T-helper 22 cell (primary cell): ENCODE measurements at places on chromosomes 4 and X.

GRCh38 chrX:21738950-21739287 lies 19.0 kb downstream of the SMPX start:
- DNase-seq: no peak

DNA sequence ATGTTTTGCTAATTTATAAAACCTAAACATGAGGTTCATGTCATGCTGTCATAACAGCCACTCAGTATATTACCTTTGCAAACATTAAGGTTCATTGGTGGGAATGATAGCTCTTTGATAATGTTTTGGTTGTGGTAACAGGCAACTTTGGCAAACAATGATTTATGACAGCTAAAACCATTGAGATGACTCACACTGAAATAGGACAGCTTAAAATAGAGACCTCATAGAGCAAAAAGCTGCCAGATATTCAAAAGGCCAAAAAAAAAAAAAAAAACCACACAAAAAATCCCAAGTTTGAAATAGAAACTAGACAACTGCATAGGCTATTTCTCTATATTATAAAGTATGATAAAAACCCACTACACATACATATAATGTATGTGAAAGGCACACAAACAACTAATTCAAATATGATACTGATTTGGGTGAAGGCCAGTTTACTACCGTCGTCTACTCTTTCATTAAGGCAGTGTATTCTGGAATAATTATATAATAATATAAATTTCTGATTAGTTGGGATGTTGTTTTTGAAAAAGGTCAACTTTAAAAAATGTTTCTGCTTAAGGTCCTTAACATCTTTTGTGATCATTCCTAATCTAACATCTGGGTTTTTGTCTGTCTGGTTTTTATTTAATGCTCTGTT lies 646.0 kb upstream of the PITX2 start:
- DNase-seq: no peak

DNA sequence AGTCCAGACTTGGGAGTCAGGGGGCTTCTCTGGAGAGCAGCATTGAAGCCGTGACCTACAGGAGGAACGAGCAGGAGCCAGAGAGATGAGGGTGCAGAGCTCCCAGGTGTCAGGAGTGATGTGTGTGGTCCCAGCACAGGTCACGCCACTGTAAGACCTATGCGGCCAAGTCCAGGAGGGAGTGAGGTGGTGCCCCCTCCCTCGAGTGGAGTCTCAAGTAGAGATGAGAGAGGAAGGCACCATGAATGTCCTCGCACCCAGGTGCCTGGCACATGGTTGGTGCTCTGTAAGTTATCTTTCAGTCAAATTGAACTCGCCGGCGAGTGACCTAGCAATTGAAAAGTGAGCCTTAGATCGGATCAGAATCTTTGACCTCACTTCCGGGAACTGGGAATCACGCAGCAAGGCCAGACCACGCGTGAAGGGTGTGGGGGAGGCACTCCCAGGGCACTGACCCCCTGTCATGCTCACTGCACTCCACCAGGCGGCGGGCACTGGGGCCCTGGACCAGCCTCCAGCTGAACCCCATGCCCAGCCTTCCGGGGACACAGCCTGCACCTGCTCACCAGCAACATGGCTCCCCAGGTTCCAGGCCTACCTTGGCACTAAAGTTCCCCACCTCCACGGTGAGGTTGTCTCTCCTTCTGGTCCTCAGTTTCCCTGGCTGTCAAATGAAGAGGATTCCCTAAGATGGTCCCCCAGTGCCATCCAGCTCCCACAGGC lies 127.4 kb downstream of the HMX1 start:
- no peak for DNase-seq

DNA sequence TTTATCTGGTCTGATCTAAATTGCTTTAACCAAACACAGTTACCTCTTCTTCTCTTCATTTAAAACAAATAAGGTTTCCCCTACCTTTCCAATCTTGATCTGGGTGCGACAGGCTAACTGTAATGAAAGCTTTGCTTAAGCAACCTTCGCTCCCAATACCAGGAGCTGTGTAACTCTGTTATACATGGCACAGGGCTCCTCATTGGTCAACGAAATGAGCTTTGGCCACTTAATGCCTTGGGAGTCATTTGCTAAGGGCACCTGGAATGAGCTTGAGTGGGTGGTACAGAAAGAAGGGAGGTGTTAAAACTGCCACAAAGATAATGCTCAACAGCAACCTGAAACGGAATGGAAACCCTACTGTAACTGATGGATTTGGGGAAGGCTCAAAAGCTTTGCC lies 140.5 kb downstream of the CHRNA9 start:
- DNase-seq: no peak

GRCh38 chr4:120965938-120966337 lies 43.4 kb upstream of the PRDM5 start:
- DNase-seq: no peak

- DNase-seq: peak; percentile 11
These were observed 839 bp downstream of the STK26 start for GRCh38 chrX:132023896-132024386.

- DNase-seq: no peak
These were observed 118.2 kb upstream of the KIT start for GRCh38 chr4:54539500-54540029.

GRCh38 chr4:39146211-39146610 lies 36.1 kb upstream of the WDR19 start:
- no peak for DNase-seq

GRCh38 chrX:9745417-9746115 lies 20.1 kb downstream of the GPR143 start:
- no peak for DNase-seq

DNA sequence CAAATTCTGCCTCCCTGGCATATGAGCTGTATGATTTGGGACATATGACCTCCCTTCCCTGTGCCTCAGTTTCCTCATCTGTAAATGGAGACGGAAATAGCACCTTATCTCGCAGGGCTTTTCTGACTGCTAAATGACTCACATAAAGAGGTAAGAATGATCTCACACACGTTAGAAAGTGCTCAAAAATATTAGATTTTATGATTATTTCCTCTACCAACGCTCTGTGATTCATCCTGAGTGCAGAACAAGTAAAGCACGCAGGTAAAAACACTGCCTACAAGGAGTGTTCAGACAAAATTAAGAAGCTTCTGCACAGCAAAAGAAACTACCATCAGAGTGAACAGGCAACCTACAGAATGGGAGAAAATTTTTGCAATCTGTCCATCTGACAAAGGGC lies 21.1 kb downstream of the ACSL1 start:
- no peak for DNase-seq

DNA sequence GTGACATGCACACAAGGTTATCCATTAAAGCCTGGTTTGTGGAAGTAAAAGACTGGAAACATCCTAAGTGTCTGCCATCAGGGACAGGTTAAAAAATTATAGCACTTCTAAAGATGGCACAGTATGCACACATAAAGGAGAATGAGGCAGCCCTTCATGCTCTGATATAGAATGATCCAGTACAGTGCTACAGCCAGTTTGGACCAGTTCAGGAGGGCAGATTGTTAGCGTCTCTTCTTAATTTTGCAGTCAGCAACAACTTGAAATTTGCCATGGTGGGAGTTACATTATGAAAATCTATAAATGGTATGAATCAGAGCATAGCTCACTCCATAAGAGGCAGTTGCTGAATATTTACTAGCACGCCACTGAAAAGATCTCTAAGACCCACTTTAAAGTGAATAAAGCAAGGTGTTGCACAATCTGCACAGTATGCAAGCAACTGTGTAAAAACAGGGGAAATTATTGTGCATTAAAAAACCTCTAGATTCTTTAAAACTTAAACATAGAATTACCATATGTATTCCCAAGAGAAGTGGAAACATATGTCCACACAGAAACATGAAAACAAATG lies 20.3 kb upstream of the SOD3 start:
- DNase-seq: no peak

DNA sequence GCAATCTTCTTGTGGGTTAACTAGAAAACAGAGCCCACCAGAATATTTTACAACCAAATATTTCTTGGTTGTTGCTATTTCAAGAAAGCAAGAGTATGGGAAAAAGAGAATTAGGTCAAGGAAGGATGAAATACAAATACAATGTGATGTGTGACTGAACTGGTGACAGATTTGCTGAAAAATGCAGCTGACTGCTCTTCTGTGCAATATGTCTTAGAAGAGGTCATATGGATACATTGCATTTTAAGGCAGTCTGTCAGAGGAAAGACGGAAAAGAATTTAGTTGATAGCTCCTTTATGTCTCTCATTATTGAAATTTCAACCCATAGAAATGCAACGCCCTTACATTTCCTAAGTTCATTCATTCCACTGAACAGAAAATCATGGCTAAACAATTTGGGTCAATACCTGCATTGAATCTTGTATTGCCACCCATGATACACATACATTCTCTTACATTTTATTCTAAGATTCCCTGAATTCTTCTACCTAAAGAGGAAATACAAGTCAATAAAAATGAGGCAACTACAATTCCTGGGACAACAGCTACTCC lies 423.1 kb downstream of the ADAM29 start:
- DNase-seq: no peak

- DNase-seq: no peak
These were observed at the start of gene ARX for GRCh38 chrX:25015486-25016360. TSS of gene ARX (minus strand) at chrX:25015965. CDS start at chrX:25015737, 228 bp downstream.

GRCh38 chr4:60463857-60464502 lies 736.1 kb upstream of the ADGRL3 start:
- no peak for DNase-seq

- DNase-seq: no peak
These were observed 225.8 kb upstream of the SPRY1 start for GRCh38 chr4:123170843-123171242.

- peak; percentile 63 for DNase-seq
These were observed 8.8 kb downstream of the GPRASP1 start for GRCh38 chrX:102659790-102660757.

GRCh38 chrX:39442332-39442731 lies 641.1 kb downstream of the MID1IP1 start:
- no peak for DNase-seq

GRCh38 chr4:11954093-11954492 lies 525.4 kb upstream of the HS3ST1 start:
- no peak for DNase-seq

GRCh38 chr4:26407476-26407875 lies 82.8 kb downstream of the CCKAR start:
- DNase-seq: no peak

GRCh38 chrX:101071582-101071981 lies 7.1 kb upstream of the TMEM35A start:
- no peak for DNase-seq

GRCh38 chrX:19705196-19705769 lies 182.1 kb downstream of the SH3KBP1 start:
- no peak for DNase-seq

GRCh38 chrX:48972220-48973164 lies 848 bp upstream of the KCND1 start:
- DNase-seq: no peak

DNA sequence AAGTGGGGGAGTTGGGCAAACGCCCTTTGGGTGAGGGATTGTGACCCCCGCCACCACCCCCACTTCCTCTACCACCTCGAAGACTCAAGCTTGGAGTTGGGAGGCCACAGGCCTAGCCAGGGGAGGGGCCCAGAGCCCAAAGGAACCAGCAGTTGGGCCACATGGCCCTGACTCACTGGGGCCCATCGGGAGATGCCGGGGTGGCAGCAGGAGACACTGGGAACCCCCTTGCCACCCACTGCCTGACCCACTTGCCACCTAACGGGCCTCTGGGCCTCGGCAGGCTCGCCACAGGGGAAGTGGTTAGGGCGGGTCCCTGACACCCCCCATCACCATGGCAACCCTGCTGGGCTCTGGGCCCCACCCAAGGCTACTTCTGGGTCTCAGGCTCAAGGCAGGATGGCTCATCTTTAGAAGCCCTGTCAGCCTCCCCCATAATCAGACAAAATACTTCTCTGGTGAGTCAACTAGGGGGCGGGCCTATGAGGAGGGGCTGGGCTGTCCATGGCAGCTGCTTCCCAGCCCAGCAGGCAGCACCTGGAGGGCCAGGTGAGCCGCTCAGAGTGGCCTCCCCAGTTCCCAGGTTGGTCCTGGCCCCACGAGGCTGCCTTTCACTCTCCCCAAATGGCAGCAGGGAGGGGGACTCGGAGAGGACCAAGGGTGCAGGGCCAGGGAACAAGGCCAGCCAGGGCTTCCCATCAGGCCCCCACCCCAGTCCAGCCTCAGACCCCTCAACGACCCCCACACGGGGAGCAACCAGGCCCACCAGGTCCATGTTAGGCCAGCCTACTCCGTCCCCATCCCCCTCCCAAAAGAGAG lies 5.6 kb downstream of the FLNA start:
- peak; percentile 97 for DNase-seq

DNA sequence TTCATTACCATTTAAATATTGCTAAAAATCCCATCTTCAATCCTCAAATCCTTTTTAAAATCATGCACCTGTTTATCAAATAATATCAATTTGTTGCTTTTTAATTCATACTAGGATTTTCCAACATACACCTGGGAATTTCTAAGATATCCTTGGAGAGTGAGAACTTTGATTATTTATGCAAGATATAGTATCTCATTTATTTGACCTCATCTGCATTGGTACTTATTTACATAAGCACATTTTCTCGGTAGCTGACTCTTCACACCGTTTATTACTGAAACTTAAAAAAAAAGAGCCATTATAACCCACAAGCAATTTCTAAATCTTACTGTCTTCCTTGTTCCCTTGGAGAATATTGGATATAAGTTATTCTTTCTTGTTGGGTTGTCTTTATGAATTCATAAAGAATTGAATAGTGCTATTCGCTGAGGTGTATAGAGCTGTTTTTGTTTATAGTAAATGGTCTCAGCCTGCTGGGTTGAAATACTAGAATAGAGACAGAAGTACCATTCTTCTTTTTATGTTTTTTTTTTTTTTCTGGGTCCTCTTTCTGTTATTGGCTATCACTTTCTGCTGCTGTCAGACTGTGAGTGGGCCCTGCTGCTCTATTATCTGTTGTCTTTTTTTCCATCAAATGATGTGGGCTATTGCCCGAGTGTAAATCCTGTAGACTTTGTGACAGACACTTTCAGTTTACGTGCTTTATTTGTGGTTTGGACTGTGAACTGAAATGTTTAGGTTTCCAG lies 2.9 kb downstream of the UGT8 start:
- DNase-seq: no peak

- DNase-seq: no peak
These were observed 83.4 kb upstream of the MID1IP1 start for GRCh38 chrX:38717871-38718270.

DNA sequence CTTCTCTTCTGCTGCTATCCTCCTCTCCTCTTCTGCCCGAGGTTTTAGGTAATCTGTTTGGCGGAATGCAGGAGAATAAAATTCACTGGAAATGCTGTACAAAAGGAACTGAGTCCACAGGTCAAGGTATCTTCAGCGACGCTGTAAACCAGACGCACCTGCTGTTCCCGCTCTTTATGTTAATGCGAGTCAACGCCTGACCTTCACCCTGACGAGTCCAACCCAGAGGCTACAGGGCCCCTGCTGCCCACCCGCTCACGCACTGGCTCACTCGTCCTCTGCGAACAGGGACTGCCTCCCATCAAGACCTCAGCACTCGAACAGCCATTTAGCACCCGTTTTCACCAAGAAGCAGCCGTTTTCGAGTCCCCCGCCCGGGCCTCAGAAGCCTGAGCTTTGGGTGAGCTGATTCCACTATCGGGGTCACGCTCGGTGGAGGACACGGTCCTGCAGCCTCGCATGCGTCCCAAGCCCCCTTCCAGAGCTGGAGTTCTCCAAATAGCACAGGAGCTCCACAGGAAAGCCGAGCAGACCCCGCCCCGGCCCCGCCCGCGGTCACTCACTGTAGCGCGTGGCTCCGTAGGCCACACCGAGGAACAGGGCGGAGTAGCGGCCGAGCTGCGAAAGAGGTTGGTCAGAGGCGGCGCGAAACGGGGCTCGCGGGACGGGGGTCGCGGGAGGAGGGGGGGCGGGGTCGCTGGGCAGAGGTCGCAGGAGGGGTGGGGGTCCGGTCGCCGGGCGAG lies 556 bp downstream of the ATP5ME start:
- no peak for DNase-seq

- DNase-seq: no peak
These were observed 70.8 kb downstream of the HHIP start for GRCh38 chr4:144716778-144717177.
